Stimulated activated CD4-positive, alpha-beta T cell treated with anti-CD3 and anti-CD28 coated beads, Interleukin-4, amount 100 ng/mL, for 24 hours (primary cell): ENCODE measurements at places on chromosomes 3 and 15.

DNA sequence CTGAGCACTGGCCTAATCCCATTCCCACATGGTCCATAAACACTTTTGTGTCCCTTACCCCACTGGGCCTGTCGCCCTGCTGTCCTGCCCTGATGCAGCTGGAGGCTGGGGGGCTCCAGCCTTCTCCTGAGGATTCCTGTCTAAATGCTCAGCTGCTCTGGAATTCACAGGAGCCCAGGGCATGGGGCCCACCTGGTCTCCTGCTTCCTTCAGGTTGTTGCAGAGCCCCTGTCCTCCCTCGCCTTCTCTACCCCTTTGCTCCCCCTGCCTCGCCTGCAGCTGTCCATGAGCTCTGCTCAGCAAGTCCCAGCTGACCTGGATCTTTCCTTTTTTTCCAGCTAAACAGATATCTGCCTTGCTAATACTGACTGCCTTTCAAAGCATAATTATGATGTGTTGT lies 286.9 kb downstream of the XXYLT1 start:
- no peak for DNase-seq

- DNase-seq = no peak
These were observed 972.0 kb downstream of the TUSC7 start for GRCh38 chr3:117681619-117682018.

DNA sequence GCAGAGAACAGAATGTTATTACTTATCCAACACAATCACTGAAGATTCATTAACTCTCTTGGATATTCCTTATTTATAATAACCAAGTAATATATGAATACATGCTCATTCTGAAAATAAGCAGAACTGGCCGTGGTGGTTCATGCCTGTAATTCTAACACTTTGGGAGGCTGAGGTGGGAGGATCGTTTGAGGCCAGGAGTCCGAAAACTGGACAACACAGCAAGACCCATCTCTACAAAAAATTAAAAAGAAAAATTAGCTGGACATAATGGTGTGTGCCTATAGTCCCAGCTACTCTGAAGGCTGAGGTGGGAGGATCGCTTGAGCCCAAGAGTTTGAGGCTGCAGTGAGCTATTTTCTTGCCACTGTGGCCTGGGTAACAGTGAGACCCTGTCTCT lies 25.9 kb downstream of the RNF168 start:
- DNase-seq = no peak

GRCh38 chr15:48802867-48803266 lies 8.0 kb downstream of the CEP152 start:
- no peak for DNase-seq

GRCh38 chr15:75673426-75674235 lies 25.9 kb downstream of the SNX33 start:
- no peak for DNase-seq

- no peak for DNase-seq
These were observed 229.2 kb upstream of the CHRM5 start for GRCh38 chr15:33738941-33739664.

DNA sequence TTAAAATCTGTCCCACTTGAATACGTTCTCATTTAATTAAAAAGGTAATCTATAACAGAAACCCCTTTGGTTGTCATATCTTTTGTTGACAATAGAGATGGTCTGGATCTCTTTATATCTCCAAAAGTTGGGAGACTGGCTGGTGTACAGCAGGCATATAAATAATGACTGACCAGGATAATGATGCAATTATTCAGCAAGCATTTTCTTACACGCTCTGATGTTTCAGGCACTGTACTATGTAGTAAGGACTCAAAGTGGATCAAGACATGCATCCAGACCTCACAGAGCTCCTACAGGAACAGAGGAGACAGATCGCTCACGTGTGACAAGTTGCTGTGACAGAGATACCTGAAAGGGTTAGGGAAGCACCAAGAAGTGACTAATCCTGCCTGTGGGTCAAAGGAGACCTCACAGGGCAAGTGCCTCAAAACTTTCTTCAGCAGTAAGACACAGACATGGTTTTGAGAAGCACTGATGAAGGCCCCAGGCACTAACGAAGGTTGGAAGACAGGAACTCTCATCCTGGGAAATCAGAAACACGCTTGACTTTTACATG lies 25.7 kb downstream of the VPS39 start:
- no peak for DNase-seq

DNA sequence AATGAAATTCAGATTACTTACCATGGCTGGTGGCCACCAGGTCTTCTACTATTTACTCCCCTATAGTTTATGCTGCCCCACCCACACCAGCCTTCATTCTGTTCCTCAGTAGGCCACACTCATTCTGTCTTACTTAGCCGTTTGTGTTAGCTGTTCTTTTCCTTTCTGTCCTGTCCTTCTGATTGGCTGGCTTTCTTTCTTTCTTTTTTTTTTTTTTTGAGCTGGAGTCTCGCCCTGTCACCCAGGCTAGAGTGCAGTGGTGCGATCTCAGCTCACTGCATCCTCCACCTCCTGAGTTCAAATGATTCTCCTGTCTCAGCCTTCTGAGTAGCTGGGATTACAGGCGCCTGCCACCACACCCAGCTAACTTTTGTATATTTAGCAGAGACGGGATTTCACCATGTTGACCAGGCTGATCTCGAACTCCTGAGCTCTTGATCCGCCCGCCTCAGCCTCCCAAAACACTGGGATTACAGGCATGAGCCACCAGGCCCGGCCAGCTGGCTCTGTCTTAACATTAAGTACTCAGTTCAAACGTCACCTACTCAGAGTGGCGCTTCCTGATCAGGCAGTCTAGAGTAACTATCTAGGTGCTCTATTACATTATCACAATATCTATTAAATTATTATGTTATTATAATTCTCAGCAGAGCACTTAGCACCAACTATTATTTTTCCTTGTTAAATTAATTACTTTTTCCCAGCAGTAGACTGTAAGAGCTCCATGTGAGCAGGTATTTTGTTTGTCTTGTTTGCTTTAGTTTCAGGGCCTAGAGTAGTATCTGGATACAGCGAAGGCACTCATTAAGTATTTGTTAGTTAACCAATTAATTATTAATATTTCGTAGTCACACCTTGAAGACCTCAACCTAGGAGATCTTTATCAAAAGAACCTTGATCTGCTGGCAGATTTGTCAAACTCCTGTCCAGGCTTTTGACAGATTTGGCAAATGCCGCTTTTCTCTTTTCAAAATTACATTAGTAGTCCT lies 6.4 kb downstream of the CMSS1 start:
- DNase-seq = no peak

GRCh38 chr3:49352281-49352680 lies 5.9 kb downstream of the GPX1 start:
- DNase-seq = no peak

GRCh38 chr3:129596194-129597086 lies 10.0 kb downstream of the PLXND1 start:
- no peak for DNase-seq

DNA sequence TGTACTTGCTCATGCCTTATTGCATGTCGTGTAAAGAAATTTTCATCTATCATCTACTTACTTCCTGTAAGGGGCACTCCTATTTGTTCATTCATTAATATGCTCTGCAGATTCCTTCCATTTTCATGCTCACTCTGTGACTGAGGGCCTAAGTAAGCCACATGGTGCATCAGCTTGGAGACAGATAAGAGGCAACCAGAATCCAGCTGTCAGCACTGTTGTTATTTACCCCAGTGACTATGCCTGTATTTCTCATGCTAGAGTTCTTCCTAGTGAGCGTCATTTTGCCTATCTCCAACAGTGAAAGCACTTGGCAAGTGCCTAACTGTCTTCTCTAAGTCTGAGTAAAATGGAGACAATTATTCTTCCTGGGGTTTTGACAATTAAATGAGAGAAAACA lies 124.8 kb upstream of the ABI3BP start:
- DNase-seq = no peak

DNA sequence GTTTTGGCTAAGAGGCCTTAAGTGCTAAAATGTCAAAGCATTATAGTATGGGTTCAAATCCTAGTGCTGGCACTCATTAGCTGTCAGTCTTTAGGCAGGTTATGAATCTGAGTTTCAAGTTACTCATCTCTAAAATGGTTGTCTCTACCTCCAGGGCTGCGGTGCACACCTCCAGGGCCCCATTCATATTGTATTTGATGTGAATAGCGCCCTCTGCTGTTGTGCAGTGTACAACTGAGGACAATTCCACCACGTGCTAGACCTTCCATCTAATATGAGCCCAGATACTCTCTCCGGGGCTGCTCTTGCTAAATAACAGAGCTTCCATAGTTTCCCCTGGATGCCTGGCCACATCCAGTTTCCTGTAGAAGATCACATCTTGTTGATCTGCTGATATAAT lies 54.3 kb downstream of the OXNAD1 start:
- DNase-seq = peak; percentile 92

DNA sequence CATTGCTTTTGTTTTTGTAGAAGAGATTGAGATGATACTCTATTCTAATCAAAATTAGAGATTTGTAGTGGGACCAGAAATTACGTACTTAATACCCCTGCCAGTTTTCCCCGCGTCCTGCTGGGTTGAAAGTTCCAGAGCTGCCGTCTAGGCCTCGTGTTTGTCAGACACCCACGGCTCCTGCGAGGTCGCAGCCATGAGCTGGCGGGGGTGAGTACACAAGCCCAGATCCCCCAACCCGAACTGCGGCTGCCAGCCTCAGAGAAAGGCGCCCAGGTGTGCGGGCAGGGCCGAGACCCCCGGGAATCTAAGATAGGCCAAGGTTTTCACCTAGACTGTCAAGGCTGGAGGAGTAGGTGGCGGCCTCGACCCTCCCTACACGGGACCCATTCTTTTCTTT lies 26.3 kb downstream of the GPR160 start:
- DNase-seq = no peak

- no peak for DNase-seq
These were observed 196.0 kb downstream of the DIPK2A start for GRCh38 chr3:144167634-144168033.

GRCh38 chr3:185976977-185977678 lies 39.3 kb upstream of the TRA2B start:
- DNase-seq = peak; percentile 90

- DNase-seq = no peak
These were observed 89.8 kb downstream of the LRIG1 start for GRCh38 chr3:66410976-66411375.

DNA sequence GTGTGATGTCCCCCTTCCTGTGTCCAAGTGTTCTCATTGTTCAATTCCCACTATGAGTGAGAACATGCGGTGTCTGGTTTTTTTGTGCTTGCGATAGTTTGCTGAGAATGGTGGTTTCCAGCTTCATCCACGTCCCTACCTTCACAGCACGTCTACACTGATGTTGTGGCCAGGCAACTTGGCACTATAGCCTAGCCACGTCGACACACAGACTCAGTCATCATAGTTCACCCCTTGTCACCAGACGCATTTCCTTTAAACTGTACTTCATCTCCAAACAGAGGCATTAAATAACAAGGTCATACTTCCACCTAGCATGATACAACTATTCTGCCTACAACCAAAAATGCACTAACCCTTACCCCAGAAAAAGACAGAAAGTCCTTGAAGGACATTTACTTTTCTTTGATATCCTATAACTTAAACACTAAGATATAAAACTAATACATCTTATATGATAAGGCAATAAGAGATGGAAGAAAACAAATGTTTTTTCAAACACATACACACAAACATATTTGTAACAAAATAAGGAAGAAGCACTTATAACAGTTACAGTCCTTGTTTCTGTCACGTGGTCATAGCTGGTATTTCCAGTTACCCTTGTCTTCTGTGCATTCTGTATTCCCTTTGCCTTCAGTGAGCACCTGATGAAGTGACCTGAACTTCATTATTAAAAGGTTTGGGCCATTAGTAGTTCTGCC lies 121.4 kb downstream of the KLF13 start:
- DNase-seq = no peak

GRCh38 chr15:34753236-34753894 lies 1.4 kb downstream of the GJD2 start:
- no peak for DNase-seq

DNA sequence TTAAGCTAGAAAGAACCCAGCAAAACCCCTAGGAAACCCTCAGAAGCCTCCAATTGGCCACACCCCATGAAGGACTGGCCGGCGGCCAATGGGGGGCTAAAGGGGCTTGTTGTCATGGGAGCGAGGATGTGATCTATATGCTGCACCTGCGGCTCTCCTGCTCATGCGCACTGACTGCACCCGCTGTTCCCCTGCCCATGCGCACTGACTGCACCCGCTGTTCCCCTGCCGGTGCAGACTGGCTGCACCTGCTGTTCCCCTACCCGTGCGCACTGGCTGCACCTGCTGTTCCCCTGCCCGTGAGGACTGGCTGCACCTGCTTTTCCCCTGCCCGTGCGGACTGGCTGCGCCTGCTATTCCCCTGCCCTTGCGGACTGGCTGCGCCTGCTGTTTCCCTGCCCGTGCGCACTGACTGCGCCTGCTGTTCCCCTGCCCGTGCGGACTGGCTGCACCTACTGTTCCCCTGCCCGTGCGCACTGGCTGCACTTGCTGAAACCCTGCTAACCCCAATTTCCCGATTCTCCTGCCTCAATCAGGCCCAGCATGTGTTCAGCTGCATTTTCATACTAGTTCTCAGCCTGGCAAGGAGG lies 16.8 kb upstream of the MCCC1 start:
- peak; percentile 62 for DNase-seq
